ENCODE measurements at places on chromosomes 16 and 17. TPM values are rescaled to one million over a fixed set of nuclear protein-coding genes. Genes with fewer than 3 reads are reported as not detected.

DNA sequence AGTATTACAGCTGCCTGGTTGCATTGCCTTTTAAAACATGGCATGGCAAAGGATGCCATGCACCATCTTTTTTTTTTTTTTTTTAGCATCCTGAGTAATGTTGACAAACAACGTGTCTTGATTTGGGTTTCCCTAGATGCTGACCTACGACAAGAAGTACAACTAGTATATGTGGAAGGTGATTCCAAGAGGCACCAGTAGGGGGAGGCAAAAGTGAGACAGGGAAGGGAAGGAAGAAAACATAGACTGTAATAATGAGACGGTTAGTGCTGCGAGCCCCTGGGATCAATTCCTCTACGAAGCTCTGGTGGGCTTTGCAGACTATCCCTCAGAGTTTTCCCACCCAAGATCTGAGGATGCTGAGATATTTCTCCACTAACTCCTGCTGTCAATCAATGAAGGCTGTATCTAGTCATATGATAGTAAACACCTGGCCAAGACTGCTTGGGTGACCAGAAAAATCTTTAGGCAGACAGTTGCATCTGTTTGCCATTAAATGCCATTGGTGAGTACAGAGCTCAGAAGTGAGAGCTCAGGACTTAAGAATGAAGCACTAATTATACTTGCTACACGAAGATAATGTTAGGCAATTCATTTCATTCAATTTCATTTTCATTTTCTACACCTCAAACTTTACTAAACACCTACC, 458.6 kb upstream of the GOT2 start:
- DNase-seq = no peak

The NOD2 gene
- polyA plus RNA-seq = 1.4 TPM

DNA sequence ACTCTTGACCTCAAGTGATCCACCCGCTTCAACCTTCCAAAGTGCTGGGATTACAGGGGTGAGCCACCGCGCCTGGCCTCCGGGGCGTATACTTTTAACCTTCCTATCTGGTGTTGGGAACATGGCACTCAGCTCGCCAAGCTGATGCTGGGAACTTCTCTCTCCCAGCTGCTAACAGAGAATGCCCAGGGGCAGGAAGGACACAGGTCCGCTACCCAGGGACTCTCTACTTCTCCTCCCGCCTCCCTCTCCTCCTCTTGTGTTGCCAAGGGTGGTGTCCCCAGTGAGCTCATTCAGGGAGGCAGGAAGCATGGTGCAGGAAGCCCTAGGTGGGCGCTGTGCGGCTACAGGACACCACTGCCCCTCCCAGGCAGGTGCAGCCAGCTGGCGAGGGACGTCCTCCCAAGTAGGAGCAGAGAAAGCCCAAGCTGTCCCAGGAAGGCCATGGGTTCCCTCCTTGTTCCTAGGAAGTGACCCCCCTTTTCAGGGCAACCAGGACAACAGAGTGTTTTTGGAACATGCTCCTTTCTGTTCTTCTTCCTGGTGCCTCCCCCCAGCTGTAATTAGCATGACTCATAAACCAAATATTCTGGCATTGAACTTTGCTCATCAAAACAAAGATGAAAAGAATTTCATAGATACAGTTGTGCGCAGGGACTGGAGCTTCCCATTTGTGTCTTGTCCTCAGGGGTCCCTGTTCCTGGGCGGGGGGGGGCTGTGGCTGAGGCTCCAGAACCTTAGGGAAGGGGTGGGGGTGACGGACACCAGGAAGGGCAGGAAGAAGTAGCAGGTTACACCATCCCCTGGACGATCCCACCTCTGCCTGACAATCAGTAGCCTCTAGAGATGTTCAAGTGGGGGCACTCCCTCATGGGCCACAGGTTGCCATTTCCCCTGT, 2.7 kb downstream of the C1QTNF1 start:
- no peak for DNase-seq

DNA sequence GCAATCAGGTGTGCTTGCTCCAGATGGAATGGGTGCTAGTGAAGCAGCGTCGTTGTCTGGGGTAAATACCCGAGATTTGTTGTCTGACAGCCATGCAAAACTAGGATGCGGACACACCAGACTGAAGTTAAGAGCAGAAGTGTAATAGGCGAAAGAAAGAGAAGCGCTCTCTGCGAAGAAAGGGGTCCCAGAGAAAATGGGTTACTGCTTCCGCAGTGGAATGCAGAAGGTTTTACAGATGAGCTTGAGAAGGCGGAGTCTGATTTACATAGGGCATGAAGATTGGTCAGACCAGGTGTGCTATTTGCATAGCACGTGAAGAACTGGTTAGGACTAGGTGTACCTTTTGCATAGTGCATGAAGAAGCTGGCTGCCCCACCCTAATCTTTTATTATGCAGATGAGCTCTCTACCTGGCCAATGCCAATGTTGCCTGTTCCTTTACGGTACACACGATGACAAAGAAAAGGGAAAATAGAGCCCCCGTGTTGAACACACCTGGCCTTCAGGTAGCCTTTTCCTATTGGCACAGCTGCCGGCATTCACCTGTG, 32.0 kb upstream of the SNN start:
- DNase-seq = no peak

The SAMD14 gene
- 4.3 TPM for polyA plus RNA-seq

- DNase-seq = no peak
These were observed 190.3 kb downstream of the CPPED1 start for GRCh38 chr16:12613131-12613991.

DNA sequence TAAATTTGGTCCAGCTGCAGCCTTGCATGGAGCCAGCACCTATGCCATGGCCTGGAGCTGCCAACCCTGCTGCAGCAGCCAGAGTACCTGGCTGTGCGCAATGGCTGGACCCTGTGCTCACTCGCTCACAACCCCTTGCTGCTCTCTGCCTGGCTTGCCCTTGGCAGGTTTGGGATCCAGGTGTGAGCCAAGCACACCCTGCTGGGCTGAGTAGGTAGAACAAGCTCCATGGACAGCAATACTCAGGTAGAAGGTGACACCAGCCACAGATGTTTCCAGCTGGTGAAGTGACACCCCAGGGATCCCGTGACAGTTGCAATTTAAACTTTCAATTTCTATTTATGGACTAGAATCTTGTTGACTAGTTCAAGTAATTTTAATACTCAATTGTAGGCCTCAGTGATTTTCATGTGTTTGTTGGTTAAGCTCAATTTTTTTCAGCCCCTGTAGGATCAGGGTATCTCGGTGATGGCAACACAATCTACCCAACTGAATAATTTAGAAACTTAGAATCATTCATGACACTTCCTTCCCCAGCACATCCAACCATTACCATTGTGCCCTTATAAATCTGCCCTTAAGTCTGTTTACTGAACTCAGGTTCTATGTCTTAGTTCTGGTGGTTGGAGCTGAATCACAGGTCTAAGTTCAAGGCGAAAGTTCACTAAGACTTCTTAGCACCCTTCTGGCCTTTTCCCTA, 480.0 kb downstream of the PMP22 start:
- no peak for DNase-seq

GRCh38 chr16:51719376-51719775, 568.3 kb upstream of the SALL1 start:
- DNase-seq = no peak

- no peak for DNase-seq
These were observed 38.9 kb downstream of the PLCG2 start for GRCh38 chr16:81817789-81818567.

DNA sequence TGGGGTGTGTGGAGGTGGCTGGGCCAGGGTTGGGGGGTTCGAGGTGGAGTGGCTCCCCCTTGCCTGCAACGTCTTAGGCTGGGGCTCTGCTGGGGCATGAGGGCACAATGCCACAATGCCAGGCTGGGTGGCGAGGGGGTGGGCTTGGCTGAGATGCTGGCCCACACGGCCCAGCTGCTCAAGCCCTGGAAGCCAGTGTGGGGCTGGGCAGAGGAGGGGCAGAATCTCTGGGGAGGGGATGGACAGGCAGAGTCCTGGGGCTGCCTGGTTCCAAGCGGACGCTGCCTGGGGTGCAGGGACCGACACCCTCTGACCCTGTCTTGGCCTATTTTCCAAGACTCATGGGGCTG, 37.5 kb upstream of the SSTR5 start:
- no peak for DNase-seq

- no peak for DNase-seq
These were observed 124.2 kb downstream of the TMEM132E start for GRCh38 chr17:34703533-34703932.

The SPNS2 gene
- 7.1 TPM for polyA plus RNA-seq

DNA sequence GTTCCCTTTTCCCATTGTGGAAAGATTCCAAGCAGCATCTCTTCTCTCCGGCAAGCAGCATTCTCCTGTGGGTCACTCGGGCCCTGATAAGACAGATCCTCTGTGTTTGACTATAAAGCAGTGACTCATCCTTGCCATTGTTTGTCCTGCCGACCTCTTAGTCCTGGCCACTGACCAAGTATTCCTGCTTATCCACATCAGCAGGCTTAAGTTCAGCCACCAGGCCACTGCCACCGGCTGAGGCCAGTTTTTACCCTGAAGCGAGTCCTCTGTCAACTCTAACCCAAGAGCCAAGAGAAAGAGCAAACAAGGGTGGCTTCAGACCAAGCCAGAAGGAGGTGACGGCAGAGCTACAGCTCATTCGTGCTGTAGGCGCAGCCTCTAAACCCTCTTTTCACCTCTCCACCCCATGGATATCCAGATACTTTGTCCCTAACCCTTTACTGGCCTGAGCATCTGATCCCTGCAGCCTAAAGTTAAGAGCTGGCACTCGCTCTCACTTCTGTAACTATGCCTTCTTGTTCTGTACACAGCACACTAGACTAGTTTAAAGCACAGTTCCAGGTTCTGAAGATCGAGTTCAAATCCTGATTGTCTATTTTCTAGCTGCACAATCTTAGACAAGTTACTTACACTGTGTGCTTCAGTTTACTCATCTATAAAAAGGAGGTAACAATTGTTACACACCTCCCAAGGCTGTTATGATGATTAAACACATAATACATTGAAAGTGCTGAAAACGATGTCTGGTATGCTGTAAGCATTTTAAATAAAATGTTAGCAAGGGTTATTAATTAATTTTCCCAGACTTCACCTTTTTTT, 31.0 kb downstream of the SOX9 start:
- no peak for DNase-seq

GRCh38 chr16:87352818-87353217, 30.8 kb downstream of the FBXO31 start:
- DNase-seq = no peak

- DNase-seq = no peak
These were observed 3.9 kb downstream of the KRT12 start for GRCh38 chr17:40862985-40863733.

DNA sequence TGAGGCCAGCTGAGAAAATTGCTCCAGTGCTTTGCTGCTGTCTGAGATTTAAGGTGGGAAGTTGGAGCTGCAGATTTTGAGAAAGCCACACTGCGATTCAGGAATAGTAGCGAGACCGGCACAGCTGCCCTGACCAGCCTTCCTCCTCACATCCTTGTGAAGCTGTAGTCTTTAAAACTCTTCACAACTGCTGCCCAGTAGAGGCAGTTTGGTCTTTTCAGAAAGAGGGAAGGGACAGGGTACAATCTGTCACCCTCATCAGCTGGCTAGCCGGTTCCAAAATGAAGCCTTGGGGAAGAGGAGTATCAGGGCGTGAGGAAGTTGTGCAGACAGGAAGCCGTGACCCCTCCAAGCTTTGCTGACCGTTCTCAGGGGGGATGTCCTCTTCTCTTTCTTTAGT, 195.3 kb downstream of the MSI2 start:
- no peak for DNase-seq

- no peak for DNase-seq
These were observed 16.5 kb downstream of the TMEM98 start for GRCh38 chr17:32944248-32945020.

DNA sequence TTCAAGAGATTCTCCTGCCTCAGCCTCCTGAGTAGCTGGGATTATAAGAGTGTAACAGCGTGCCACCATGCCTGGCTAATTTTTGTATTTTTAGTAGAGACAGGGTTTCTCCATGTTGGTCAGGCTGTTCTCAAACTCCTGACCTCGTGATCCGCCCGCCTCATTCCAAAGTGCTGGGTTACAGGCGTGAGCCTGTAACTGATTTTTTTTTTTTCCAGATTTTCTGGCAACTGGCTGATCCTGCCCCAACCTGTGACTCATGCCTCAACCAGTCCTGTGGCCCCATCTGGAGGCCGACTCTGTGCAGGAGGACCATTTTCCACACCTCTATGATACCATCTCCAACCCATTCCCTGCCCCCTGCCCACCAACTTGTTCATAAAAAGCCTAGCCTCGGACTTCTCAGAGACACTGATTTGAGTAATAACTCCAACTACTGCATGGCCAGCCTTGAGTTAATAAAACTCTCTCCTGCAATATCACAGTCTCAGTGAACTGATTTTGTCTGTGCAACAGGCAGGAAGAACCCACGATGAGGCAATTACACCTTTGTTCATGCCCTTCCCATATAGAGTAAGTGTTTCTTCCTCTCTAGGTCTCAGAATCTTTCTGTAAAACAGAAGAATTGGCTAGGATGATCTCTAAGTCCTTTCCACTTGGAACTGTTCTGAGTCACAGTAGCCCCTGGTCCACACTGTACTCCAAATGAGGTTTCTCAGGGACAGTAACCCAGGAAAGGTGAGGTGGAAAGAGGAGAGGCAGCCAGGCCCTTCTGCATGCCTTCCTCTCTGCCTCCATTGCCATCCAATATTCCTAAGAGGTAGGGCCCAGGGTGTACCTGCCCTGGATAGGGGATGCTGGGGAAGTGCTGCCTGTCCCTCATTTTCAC, 8.8 kb upstream of the CNOT1 start:
- DNase-seq = no peak

GRCh38 chr16:82888591-82889001, 261.8 kb downstream of the CDH13 start:
- no peak for DNase-seq

- DNase-seq = no peak
These were observed 216.2 kb downstream of the RBFOX1 start for GRCh38 chr16:7548796-7549318.

The SIAH1 gene
- polyA plus RNA-seq = 27.5 TPM

The IL21R gene
- 0.20 TPM for polyA plus RNA-seq

DNA sequence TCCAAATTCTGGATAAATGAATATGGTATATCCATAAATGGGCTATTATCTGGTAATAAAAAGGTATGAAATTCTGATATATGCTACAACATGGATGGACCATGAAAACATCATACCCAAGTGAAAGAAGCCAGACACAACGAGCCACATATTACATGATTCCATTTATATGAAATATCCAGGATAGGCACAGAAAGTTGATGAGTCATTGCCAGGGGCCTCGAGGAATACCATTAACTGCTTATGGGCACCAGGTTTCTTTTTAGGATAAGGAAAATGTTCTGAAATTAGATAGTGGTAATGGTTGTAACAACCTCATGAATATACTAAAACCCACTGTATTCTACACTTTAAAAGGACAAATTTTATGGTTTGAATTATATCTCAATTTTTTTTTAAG, 123.2 kb downstream of the PITPNC1 start:
- no peak for DNase-seq

The PRKCB gene
- polyA plus RNA-seq = 1.2 TPM

The GP2 gene
- polyA plus RNA-seq = not detected

The CEMP1 gene
- 2.0 TPM for polyA plus RNA-seq

GRCh38 chr17:71458322-71458721, 662.5 kb upstream of the SOX9 start:
- DNase-seq = no peak

The ITGAX gene
- polyA plus RNA-seq = 0.81 TPM

The ABCA6 gene
- 15.5 TPM for polyA plus RNA-seq
